ENCODE measurements at places on chromosomes 13 and 19.

DNA sequence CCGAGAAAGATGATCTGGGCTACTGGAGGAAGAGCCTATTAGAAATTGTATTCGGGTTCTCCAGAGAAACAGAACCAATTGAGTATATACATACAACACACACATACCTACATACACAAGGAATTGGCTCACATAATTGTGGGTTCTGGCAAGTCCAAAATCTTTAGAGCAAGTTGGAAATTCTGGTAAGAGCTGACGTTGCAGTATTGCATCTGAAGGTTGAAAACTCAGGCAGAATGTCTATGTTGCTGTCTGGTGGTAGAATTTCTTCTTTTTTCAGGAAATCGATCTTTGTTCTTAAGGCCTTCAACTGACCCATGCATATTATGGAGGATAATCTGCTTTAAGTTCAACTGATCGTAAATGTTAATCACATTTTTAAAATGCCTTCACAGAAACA, 15.5 kb upstream of the OLFM4 start:
- no peak for DNase-seq

GRCh38 chr13:45180713-45181601, 19.9 kb downstream of the KCTD4 start:
- no peak for DNase-seq

DNA sequence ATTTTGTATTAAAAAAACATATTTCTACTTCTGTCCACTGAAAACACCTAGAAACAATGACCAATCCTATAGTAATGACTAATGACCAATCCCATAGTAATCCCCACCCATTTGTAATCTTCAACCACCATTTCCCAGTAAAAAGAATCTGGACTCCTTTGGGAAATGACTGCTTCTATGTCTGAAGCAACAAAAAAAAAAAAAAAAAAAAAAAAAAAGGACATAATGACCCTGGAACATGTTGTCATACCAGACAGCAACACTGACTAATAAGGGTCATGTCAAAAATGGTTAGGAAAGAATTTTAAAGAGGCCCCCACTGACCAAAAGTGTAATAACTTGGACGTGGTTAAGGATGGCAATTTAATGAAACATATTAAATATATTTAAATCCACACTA, 88.3 kb downstream of the TUBA3C start:
- DNase-seq = no peak

DNA sequence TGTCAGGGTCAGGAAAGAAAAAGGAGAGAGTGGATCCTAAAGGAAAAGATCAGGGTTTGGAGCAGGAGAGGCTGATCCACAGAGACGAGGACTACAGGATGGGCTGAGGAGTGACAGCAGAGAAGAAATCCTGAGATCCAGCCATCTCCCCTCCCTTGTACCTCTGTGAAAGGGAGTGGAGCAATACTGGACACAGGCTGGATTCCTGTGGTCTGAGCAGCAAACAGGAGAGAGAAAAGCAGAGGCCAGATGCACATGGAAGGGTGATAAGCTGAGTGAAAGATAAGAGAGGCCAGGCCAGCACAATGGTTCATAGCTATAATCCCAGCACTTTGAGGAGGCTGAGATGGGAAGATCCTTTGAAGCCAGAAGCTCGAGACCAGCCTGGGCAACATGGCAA, 472.1 kb upstream of the TSHZ3 start:
- DNase-seq = no peak

DNA sequence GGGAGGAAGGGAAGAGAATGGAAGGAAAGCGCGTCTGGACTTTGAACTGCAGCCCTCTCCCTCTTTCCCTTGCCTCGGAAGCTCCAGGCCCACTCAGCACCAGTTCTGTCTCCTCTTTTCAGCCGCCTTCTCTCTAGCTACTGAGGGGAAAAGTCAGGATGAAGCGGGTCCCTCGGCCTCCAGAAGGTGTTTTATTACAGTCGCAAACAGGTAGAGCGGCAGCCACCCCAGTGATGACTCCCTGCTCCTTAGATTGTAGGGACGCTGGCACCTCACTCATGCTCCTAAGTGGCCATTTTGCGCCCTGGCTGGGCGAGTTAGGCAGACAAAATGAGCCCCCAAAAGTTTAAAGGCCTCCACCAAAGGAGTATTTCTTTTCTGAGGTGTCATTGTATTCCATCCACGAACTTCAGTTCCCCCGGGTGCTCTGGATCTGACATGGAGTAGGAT, 954 bp upstream of the STK24 start:
- no peak for DNase-seq

DNA sequence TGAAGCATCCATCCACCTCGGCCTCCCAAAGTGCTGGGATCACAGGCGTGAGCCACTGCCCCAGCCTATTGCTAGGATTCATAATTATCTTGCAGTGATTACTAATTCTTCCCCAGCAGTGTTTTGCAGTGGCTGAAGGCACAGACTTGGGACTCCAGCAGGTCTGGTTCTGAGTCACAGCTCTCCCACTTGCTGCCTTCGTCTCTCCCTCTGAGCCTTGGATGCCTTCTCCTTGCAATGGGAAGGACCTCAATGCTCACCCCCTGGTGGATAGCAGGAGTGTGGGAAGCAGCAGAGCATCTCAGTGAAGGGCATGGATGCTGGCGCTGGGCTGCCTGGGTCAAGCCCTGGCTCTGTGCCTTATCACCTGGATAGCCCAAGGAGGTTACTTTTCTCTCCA, 37.6 kb upstream of the SHKBP1 start:
- no peak for DNase-seq

DNA sequence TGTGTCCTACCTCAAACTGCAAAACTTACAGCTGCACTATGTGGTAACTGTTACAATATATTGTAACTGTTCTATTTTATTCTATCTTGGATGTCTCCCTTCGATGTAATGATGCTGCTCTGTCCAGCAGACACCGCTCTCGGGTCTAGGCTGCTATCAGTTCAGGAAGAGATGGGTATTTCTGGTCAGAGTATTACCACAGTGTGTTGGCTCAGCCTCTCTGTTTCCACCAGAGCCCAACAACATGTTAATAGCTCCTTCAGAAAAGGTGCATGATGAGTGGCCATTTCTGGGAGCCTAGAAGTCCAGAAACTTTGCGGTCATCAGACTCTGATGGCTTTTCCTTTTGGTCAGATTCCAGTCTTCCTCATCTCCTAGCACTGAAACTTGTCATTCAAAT, 35.9 kb upstream of the IGFL1 start:
- no peak for DNase-seq

GRCh38 chr13:97212004-97212403, 10.1 kb upstream of the MBNL2 start:
- DNase-seq = no peak

- DNase-seq = no peak
Observed at GRCh38 chr13:112896736-112897602, 72.0 kb upstream of the MCF2L start.

GRCh38 chr13:89454681-89455080, 1783.5 kb downstream of the SLITRK5 start:
- DNase-seq = no peak

DNA sequence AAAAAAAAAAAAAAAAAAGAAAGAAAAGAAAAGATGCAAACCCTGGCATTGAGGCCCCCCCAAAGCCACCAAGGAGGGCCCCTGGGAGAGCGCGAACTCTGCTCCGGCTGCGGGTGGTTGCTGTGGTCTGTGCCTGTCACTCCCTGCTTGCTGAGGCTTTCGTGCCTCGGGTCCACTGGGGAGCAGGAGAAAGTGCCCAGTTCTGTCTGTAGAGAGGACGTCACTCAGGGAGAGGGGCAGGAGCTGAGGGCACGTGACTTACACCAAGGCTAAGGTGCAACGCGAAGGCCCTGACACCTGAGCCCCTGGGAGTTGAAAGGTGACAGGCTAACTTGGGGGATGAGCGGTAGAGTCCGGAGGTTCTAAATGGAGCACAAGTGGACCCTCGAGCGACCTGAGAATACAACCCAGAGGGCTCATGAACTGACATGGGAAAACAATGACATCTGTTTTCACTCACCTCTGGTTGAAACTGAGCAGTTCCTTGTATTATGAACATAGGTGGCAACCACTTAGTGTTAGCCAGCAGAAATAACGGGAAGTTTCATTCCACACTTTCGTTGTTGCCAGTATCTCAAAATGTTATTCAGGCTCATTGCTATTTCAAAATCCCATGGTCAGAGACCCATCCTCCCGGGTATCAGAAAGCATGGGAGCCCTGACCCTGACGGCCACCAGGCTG, 69.2 kb upstream of the TM9SF2 start:
- DNase-seq = no peak

DNA sequence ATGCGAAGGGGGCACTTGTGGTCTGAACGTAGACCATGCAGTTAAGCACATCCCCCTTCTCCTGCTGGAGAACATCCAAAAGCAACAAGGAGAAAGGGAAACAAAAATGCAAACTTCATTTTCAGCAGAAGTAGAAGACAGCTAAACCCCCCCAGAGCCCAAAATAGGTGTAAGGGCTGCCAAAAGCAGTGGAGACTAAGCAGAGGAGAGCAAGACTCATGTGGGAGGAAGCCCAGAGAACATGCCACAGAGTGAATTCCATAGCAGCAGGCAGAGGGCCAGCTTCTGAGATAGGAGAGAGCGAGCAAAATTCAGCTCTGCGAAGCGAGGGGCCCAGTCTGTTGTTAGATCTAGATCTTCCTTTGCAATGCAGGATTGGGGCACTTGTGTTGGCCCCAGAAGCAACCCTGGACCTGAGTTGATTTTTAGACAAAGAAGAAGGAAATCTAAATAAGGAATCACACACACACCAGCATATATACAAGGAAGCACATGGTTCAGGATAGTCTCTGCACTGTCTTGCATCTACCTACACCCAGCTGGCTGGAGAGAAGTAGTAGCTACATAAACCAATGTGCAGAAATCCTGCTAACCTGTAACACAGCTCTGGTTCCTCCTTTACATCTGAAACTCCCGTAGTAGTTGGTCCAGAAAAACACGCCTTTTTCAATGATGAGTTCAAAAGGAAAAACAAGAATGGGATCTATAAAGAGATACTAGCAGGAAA, 199.6 kb downstream of the SPRY2 start:
- no peak for DNase-seq

- DNase-seq = no peak
Observed at GRCh38 chr19:10655457-10656312, 1.5 kb downstream of the ILF3 start.
